Stimulated activated CD8-positive, alpha-beta memory T cell treated with anti-CD3 and anti-CD28 coated beads, Interleukin-4, amount 100 ng/mL, for 4 hours (primary cell): ENCODE measurements at places on chromosomes 12 and 14.

DNA sequence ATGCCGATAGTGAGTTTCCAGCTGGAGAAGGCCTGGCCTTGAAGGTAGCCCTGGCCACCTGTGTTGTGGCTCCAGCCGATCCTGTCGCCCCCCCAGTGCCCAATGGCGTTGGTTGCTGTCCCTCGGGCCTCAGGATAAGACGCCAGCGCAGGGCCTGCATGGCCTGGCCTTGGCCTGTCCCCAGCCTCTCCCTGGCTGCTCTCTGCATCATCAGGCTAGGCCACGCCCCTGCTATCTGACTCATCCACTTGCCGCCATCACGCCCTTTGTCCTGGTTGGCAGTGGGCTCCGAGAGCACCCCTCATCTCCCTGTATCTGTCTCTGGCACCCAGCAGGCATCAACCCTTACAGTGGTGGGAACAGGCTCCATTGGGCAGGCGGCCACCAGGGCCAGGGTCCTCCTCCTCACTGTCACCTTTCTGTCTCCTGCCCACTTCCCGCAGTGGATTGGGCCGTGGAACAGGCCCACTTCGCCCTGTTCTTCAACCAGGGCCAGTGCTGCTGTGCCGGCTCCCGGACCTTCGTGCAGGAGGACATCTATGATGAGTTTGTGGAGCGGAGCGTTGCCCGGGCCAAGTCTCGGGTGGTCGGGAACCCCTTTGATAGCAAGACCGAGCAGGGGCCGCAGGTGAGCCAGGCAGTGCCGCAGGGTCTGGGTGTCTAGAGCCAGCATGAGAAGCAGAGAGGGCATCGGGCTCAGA, 25.6 kb downstream of the ALDH2 start:
- DNase-seq, result no peak

GRCh38 chr12:115341442-115341841, 657.5 kb upstream of the TBX3 start:
- DNase-seq, result no peak

GRCh38 chr12:50505675-50506530, 1.1 kb downstream of the DIP2B start:
- no peak for DNase-seq

GRCh38 chr12:70828351-70828750, 92.2 kb downstream of the PTPRR start:
- no peak for DNase-seq

DNA sequence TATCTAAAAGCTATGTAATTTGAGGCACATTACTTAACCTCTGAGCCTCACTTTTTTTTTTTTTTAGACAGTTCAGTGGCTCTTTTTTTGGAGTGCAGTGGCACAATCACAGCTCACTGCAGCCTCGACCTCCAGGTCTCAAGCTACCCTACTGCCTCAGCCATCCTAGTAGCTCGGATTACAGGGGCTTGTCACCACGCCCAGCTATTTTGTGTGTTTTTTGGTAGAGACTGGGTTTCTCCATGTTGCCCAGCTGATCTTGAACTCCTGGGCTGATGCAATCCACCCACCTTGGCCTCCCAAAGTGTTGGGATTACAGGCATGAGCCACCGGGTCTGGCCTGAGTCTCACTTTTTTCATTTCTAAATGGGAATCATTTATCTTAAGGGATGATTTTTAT, 192.0 kb upstream of the PDZRN4 start:
- no peak for DNase-seq
